SK-N-SH (cell line): ENCODE measurements at places on chromosomes 4 and X.

DNA sequence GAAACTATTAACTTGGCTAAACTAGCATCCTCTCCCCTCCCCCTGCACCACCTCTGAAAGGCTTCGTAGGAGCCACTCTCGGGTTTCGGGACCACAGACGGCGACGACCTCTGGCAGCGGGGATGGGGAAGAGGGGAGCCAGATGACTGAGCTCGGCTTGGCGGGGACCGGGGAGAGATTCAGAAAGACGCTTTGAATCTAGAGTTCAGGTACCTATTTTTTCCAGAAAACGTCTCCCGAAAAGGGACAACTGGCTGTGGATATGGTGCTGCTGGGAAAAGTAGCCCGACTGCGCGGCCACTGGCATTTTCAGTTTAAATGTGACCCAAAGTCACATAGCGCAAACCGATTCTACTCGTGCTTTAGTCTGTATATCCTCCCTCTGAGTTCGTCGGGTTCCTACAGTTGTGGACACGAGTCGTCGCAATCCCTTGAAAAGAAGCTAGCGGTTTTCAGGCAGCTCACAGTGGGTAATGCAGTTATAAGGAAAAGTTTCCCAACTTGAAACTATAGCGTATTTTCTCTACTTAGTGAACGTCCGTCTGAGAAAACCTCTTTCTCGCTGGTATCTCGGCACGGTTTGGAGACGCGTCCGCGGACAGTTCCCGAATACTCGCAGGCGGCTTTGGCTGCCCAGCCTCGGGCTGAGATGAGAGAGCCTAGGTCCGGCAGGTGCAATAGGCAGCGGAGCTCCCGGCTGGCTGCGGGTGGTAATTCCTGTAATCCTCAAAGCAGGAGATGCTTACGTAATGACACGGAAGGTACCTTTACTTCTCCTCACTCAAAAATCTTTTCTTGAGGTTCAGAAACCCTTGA is 1.3 kb downstream of the PARM1 start:
- DNase-seq: peak; percentile 7

GRCh38 chr4:91681544-91681943 is 622.2 kb upstream of the GRID2 start:
- DNase-seq: no peak

- DNase-seq: no peak
These were observed 35.5 kb downstream of the NAA11 start for GRCh38 chr4:79290376-79290775.

GRCh38 chrX:13938051-13938828 is 91.5 kb downstream of the GEMIN8 start:
- peak; percentile 82 for DNase-seq

DNA sequence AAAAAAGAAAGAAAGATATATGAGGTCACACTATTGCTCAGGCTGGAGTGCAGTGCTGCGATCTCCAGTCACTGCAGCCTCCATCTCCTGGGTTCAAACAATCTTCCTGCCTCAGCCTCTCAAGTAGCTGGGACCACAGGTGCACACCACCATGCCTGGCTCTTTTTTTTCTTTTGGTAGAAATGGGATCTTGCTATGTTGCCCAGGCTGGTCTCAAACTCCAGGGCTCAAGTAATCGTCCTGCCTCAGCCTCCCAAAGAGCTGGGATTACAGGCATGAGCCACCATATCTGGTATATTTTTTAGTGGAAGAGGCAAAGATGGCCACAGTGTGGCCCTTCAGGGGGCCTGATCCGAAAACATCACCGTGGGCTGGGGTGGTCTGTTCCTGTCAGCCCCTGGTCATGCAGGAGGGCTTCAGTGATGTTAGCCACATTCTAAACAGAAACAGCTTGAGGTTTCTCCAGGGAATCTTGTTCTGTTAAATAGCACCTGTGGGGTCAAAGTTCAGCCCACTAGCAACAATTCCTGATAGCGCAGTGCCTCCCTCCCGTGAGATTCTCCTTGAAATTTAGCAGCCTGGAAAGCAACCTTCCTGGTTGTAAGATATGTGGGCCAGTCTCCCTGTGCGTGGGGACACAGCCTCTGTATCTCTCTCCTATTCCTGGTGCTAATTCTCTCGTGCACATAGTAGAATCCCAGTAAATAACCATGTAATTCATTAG is 7.3 kb upstream of the DHRSX start:
- no peak for DNase-seq

DNA sequence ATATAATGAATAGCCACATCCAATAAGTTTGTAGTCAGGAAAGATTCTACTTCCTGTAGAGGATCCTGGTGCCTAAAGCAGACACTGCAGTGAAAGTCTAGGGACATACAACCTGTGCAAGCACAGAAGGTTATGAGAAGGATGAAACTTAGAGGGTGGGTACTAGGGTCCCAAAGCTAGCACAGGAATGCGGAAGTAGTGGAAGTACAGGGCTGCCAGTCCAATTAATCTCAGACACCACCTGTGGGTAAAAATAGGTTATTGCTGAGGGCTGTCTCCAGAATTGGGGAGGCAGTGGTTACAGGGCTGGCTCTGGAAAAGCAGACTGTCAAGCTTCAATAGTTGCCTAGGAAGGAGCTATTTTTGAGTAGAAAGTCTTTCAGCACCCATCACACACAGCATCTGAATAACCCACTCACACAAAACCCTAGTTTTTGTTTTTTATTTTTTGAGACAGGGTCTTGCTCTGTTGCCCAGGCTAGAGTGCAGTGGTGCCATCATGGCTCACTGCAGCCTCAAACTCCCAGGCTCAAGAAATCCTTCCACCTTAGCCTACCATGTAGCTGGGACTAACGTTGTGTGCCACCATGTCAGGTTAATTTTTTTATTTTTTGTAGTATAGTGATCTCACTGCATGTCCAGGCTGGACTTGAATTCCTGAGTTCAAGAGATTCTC is 50.8 kb upstream of the ELF2 start:
- DNase-seq: no peak

- DNase-seq: peak; percentile 26
These were observed 16.8 kb upstream of the NFXL1 start for GRCh38 chr4:47930971-47931804.
